ENCODE measurements at places on chromosomes 6 and 20.

- no peak for DNase-seq
Measured at GRCh38 chr6:159541296-159541695, 151.7 kb downstream of the SOD2 start.

- DNase-seq: no peak
Measured at GRCh38 chr6:13566500-13566899, 7.9 kb upstream of the SIRT5 start.

- DNase-seq: peak; percentile 95
Measured at GRCh38 chr20:3470627-3471396, at the start of gene ATRN. Gene ATRN, plus strand, starts transcription at chr20:3471018. Its CDS starts 90 bp downstream, at chr20:3471108.

- no peak for DNase-seq
Measured at GRCh38 chr6:14130435-14131075, 13.0 kb downstream of the CD83 start.

GRCh38 chr6:108734271-108734922 lies 113.8 kb upstream of the ARMC2 start:
- no peak for DNase-seq

DNA sequence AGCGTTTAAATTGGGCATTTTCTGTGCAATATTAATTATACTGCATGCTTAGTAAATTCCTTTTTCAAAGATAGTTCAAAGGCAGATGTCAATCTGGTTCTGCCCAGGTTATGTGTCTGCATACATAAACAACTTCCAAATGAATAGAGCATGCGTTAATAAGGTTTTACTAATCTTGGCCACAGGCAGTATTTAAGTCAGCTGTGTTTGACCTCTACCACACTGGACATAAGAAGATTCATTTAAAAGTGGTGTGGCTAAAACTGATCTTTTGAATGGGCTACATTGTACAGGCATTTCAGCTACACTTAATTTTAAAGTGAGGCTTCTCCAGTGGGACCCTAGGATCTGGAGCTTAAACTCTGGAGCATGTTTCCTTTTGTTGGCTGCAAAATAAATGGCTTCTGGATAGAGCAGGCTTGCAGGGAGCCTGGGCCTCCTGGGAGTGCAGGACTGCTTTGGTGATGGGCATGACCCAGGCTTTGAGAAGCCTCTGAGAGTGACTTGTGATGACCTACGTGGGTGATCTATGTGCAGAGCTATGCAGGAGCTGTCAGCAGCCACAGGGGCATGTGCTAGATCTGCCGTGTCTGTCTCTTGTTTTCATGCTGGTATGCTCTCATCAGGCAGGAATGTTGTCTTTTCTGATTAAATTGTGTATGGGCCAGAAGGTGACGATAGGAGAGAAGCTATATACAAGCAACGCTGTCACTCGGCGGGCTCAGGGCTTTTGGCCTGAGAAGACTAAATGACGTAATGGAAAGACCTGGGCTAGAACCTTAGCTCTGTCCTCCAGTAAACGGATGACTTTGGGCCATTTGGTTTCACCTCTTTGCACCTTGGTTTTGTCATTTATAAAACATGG lies 331.2 kb downstream of the QKI start:
- no peak for DNase-seq

GRCh38 chr20:61976263-61976643 lies 89.4 kb downstream of the TAF4 start:
- no peak for DNase-seq

- DNase-seq: peak; percentile 35
Measured at GRCh38 chr20:24785141-24786110, 163.6 kb upstream of the CST7 start.

DNA sequence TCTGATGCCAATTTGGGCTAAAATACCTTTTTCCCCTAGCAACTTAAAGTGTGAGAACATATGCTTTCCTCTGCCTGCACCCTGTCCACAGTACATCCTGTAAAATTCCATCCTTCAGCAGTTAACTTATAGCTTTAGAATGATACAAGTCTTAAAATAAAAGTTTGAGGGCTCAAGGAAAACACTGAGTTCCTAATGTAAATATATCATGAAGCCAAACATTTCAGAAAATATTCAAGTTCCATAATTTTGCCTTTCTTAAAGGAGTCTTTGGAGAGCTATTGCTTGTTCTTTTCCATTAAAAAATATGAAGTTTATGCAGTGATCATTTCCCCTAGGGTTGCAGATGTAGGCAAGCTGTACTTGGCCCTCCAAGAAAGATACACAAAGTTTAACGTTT lies 303.8 kb downstream of the COL12A1 start:
- DNase-seq: no peak
